ENCODE measurements at places on chromosomes 6 and 20. TPM values are rescaled to one million over a fixed set of nuclear protein-coding genes. Genes with fewer than 3 reads are reported as not detected.
A peak's percentile ranks its signal among the peaks of the same experiment; 100 is the strongest.

The OR12D3 gene
- not detected for polyA plus RNA-seq

DNA sequence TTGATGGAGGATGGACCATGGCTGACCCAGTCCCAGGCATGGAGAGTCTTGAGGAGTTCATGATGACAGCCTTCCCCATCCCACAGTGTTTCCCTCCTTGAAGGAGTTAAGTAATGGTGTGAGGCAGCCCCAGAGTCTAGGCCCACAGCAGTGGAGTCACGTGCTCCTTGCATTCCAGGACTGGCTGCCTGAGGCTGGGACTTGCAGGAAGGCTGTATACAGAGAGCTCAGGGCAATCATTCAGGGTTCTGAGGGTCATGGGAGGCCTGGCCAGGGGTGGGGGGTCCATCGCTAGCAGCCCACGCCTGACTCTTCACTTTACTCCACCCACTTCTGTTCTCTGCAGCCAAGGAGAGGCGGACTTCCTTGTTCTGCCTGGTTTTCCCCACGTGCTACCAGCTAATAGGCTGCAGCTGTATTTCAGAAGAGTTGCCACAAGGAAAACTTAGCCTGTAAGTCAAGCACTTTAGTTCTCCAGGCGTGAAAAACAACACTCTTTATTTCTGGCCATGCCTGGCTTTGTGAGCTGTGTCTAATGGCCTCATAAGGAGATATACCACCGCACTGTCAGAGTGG, 272.5 kb downstream of the DHX35 start:
- H3K27ac ChIP-seq = no peak overlapping the region
- no peaks in the 10 kb centered on the region for H3K4me1 ChIP-seq
- H3K36me3 ChIP-seq = no peaks in the 10 kb centered on the region
- DNase-seq = no peak
- 0 out of 3 replicates have a peak, but pooled peaks cover 5% of the 10 kb centered on the region for H3K27me3 ChIP-seq
- no peak overlapping the region for H3K4me3 ChIP-seq

DNA sequence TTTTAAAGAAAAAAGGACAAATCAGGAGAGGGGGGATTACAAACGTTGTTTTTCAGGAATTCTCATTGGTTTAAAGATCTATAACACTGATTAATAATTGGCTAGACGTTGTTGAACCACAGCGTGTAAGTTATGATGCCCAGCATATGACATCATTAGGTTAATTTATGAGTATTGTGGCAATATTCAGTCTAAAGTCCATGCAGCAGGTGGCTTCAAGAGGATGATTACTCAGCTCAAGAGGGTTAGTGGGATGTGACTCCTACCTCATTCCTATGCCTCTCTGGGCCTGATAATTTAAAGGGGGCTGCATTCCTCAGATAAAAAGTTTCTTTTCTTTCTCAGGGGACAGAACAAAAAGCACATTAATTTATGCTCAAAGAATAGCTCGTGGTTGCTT, 1309.0 kb downstream of the EPHA7 start:
- H3K36me3 ChIP-seq = no peaks in the 10 kb centered on the region
- H3K4me1 ChIP-seq = no peaks in the 10 kb centered on the region
- DNase-seq = no peak
- no peaks in the 10 kb centered on the region for H3K27me3 ChIP-seq
- no peak overlapping the region for H3K27ac ChIP-seq
- no peak overlapping the region for H3K4me3 ChIP-seq

DNA sequence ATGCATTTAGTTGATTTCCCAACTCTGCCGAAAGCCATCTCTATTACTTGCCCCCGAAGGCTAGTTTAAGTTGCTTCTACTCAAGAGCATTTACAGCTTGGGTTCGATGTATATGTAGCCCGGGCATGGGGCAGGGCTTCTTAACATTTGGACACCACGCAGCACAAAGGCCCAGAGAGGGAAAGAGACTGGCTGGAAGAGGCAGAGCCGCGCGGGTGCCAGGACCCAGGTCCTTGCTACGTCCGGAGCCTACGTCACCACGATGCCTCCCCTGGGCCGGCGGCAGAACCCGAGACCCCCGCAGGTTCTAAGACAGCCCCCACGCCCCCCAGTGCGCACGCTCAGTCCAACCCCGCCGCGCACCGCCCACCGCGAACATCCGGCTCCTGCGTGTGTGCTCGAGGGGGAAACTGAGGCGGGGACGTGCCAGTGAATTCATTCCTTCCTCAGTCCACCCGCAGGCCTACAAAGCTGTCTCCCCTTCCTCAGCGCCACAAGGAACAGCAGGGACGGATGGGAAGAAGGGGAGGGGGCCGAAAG, 367 bp upstream of the PCIF1 start:
- peaks cover 21% of the 10 kb centered on the region for H3K36me3 ChIP-seq
- H3K27ac ChIP-seq = peak overlapping the region; percentile 97
- peak overlapping the region; percentile 95 for H3K4me3 ChIP-seq
- DNase-seq = no peak

The BPIFA1 gene
- not detected for polyA plus RNA-seq

GRCh38 chr6:10513544-10513943, 7.6 kb upstream of the GCNT2 start:
- DNase-seq = no peak
- H3K27me3 ChIP-seq = no peaks in the 10 kb centered on the region
- H3K4me3 ChIP-seq = no peak overlapping the region
- no peaks in the 10 kb centered on the region for H3K36me3 ChIP-seq
- H3K4me1 ChIP-seq = peaks cover 17% of the 10 kb centered on the region
- no peak overlapping the region for H3K27ac ChIP-seq

The FYN gene
- 22.6 TPM for polyA plus RNA-seq

The PPIL6 gene
- polyA plus RNA-seq = 0.46 TPM

DNA sequence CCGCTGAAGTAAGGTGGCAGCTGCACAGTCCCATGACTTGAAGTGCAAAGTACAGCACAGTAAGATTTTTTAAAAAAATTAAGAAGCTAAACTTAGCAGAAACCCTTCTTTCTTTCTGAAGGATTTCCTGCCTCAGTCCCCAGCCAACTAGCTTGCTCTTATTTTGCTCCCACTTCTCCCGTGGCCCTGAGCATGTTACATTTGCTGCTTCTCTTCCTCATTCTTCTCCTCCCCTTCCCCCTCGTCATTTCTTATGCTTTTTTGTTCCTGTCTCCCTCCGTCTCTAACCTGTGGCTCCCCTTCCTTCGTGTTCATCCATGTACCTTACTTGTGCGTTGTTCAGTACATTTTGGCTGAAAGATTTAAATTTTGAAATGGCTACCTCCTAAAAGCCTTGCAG, 123.0 kb downstream of the SASH1 start:
- H3K4me1 ChIP-seq = no peaks in the 10 kb centered on the region
- H3K4me3 ChIP-seq = no peak overlapping the region
- H3K27me3 ChIP-seq = no peaks in the 10 kb centered on the region
- H3K36me3 ChIP-seq = no peaks in the 10 kb centered on the region
- no peak for DNase-seq
- no peak overlapping the region for H3K27ac ChIP-seq

DNA sequence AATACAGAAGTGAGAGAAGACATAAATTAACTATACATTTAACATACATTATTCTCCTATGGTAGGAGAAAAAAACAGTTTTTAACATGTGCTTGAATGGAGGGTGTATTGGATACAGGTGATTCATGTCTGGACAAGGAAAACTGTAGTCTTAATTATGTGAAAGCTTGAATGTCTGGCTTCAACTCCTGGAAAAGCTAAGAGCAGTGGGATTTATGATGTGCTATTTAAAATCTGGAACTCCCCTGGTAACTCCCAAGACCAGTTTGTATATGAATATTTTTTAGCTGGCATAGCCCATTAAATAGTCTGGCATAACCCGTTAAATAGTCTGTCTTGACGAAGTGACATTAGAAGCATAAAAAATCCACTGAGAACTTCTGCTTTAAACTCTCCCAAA, 410.0 kb upstream of the PTCHD4 start:
- no peak for DNase-seq
- H3K4me3 ChIP-seq = no peak overlapping the region
- no peak overlapping the region for H3K27ac ChIP-seq

DNA sequence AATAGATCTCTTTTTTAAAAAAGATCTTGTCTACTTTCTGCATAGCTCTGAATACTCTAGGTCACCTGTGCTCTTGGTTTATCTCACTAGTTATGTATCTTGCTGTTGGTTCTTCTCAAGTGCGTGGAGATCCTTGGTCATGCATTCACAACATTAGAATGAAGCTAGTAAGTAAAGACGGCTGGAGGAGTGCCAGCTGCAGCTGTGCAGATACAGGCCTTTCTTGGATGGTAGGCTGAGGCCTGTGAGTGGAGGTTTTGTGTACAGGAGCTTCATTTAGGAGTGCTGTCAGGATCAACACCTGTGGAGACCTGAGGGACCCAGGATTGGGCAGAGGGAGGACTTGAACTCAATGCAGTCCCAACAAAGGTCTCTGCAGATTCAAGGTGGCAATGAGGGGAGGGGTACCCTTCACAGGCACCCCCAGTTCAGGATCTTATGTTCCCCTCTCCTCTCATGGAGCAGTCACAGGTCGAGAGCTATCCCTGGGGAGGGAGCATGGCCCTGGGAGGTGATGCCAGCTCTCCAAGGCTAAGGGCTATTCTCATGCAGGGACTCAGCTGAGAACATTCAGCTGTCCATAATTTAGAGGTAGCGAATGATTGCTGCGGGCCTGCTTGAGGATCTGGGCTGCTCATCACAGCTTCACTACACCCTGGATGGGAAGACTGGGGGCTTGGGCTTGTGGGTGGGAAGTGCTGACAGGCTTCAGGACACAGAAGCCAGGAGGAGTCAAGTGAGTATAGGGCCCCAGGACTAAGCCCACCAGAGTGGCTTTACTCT, 98.9 kb upstream of the ENPP5 start:
- H3K27ac ChIP-seq = no peak overlapping the region
- no peak for DNase-seq
- no peaks in the 10 kb centered on the region for H3K27me3 ChIP-seq

DNA sequence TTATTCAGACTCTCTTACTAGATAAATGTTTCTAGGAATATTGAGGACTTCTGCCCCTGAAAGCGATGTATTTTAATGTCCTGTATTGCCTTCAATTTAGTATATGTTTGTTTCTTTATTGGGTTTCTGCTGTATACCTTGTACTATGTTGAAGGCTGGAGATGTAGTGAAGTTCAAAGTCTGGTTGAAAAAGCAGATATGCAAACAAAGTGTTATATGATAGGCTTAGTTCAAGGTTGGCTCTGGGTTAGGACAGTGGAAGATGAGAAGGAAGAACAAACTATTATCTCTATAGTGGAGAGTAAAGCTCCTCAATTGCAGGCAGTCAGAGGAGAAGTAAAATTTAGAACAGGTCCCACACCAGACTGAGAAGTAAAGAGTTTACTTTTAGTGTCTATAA, 36.3 kb upstream of the ADGRG6 start:
- H3K4me1 ChIP-seq = peaks cover 48% of the 10 kb centered on the region
- peak overlapping the region; percentile 38 for H3K27ac ChIP-seq
- no peaks in the 10 kb centered on the region for H3K27me3 ChIP-seq

The TCF21 gene
- not detected for polyA plus RNA-seq

The TFAP2D gene
- not detected for polyA plus RNA-seq

DNA sequence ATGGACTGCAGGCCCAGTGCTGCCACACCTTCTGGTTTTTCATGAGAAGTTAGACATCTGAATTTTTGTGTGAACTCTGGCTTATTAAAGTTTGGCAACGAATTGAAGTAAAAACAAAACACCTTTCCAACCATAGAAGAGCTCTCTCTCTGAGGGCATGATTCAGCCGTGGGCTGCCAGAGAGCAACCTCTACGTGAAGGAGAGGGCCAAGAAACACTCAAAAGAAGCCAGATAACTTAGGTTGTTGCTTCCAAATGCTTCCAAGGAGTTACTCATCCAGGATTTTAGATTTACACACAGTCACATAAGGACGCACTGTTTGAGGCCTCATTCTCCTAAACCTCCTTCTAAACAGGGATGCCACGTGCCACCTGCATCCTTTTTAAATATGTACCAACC, 65.5 kb downstream of the NRN1 start:
- H3K4me1 ChIP-seq = no peaks in the 10 kb centered on the region
- H3K27me3 ChIP-seq = no peaks in the 10 kb centered on the region
- no peak overlapping the region for H3K4me3 ChIP-seq
- H3K36me3 ChIP-seq = no peaks in the 10 kb centered on the region
- H3K27ac ChIP-seq = no peak overlapping the region

- peaks cover under 1% of the 10 kb centered on the region for H3K36me3 ChIP-seq
- no peaks in the 10 kb centered on the region for H3K27me3 ChIP-seq
- no peak overlapping the region for H3K4me3 ChIP-seq
These were observed 54.8 kb downstream of the NFATC2 start for GRCh38 chr20:51487565-51488268.

DNA sequence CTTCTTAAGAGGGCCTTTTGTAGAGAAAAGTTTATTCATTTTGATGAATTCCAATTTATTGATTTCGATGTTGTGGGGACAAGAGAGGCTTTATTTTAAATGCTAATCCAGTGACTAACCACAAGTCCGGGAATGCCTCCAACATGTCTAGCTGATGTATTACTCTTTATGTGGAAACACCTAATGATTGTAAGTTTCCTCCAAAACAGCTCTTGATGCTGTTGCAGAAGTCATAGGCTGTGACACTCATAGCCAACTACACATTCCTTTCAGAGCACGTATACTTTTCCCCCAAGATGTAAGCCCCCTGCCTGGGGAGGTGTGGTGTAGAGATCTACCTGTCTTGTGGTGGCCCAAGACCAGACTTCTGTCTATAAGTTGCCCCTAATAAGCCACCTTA, 61.3 kb upstream of the RNF24 start:
- no peak overlapping the region for H3K4me3 ChIP-seq
- H3K4me1 ChIP-seq = no peaks in the 10 kb centered on the region
- no peak overlapping the region for H3K27ac ChIP-seq
- no peaks in the 10 kb centered on the region for H3K36me3 ChIP-seq
- H3K27me3 ChIP-seq = no peaks in the 10 kb centered on the region

- no peak overlapping the region for H3K4me3 ChIP-seq
- DNase-seq = no peak
- H3K27ac ChIP-seq = no peak overlapping the region
These were observed 197.1 kb upstream of the RIN2 start for GRCh38 chr20:19560881-19561480.

DNA sequence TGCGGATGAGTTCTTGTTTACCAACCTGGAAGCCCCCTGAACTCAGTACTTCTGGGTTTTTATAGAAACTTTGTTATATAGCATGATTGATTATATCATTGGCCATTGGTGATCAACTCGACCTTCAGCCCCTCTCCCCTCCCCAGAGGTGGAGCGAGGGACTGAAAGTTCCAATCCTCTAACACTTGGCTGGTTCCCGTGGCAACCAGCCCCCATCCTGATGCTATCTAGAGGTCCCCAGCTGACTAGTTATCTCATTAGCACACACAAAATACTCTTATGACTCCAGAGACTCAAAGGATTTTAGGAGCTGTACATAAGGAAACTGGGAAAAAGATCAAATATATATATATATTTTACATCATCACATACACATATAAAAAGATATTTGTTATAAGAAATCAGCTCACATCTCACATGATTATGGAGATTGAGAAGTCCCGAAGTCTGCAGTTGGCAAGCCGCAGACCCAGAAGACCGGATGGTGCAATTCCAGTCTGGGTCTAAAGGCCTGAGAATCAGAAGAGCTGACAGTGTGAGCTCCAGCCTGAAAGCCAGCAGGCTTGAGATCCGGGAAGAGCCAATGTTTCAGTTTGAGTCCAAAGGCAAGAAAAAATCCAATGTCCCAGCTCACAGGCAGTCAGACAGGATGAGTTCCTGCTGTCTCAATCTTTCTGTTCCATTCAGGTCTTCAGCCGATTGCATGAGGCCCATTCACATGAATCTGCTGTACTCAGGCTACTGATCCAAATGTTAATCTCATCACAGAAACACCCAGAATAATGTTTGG, 179.3 kb upstream of the DTNBP1 start:
- peaks cover 3% of the 10 kb centered on the region for H3K27me3 ChIP-seq
- H3K4me1 ChIP-seq = no peaks in the 10 kb centered on the region
- no peak for DNase-seq
- no peak overlapping the region for H3K27ac ChIP-seq
- no peak overlapping the region for H3K4me3 ChIP-seq
